ENCODE measurements at places on chromosomes 2 and 18.

- DNase-seq, result no peak
Measured at GRCh38 chr2:176193048-176193447, 4.6 kb downstream of the HOXD1 start.

DNA sequence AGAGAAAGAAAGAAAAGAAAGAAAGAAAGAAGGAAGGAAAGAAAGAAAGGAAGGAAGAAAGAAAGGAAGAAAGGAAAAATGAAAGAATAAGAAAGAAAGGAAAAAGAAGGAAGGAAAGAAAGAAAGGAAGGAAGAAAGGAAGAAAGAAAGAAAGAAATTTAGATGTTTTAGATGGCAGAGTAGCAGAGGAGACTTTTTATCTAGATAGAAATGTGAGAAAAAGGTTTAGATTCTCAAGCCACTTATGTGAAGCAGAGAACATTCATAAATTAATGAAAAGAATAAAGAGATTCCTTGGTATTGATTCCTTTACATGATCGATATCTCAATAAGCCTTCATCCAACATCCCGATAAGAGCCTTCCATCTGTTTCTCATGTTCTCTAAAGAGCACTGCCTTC is 513.5 kb downstream of the CNTNAP5 start:
- DNase-seq, result no peak

DNA sequence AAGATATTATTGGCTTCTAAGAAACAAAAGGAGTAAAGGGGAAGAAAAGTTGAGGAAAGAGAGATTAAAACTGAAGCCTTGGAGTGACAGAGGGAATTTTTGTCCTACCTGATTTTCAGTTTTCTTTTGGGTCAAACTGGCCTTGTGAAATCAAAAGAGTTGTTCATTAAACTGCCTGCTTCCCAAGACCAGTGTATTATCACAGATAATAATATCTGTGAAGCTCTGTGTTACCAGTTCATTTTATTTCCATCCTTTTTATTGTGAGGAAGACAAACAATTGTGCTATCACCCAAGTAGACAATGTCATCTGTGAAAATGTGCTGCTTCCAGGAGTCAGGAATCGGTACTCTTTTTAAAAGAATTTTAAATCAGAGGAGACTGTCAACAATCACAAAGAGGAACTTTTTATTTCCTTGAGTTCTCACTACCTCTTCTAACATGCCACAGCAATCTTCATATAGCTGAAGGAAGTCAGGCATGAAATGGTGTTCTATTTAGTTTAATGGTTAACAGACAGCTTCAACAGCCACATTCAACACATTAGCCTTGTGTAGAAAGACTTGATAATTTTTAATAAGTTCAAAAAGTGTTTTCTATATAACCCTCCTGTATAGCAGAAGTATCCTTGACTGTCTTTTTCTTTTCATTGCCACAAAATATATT is 554.8 kb downstream of the PIK3C3 start:
- DNase-seq, result no peak

DNA sequence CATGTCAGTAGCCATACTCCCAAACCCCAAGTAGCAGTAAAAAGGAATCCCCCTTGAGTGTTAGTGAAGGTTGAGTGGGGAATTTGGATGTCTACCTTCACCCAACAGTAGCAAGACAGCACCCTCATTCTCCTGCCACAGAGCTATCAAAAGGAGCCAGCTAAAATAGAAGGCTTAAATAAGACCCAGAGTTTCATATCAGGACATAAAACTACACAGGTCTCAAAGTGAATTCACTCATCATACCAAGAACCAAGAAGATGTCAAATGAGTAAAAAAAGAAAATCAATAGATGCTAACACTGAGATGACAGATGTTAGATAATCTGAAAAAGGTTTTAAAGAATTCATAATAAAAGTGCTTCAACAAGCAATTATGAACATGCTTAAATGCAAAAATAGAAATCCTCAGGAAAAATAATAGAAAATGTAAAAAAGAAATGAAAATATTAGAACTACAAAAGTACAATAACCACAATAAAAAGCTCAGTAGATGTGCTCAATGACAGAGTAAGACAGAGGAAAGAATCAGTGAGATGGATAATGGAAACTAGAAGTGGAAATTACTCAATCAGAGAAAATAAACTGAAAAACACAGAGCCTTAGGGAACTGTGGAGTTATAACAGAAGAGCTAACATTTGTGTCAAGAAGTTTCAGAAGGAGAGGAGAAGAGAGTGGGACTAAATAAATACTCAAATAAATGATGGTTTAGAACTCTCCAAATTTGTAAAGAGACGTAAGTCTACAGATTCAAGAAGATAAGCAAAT is 90.5 kb downstream of the EDAR start:
- no peak for DNase-seq

DNA sequence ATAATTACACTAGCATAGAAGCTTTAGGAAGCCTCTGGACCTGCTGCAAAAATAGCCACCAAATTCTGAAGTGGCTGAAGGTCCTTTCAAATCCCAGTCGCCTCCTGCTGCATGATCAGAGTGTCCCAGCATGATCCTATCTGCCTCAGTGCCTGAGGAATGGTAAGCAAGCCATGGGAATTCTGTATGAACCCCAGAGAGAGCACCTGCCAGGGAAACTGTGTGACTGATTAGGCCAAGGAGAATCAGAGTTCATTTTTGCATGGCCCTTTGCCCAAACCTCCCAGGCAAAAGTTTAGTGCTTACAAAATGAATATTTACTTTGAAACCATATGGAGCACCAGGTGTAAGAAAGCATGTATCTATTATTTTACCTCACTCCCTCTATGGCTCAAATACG is 221.4 kb downstream of the ARL4C start:
- DNase-seq, result no peak

DNA sequence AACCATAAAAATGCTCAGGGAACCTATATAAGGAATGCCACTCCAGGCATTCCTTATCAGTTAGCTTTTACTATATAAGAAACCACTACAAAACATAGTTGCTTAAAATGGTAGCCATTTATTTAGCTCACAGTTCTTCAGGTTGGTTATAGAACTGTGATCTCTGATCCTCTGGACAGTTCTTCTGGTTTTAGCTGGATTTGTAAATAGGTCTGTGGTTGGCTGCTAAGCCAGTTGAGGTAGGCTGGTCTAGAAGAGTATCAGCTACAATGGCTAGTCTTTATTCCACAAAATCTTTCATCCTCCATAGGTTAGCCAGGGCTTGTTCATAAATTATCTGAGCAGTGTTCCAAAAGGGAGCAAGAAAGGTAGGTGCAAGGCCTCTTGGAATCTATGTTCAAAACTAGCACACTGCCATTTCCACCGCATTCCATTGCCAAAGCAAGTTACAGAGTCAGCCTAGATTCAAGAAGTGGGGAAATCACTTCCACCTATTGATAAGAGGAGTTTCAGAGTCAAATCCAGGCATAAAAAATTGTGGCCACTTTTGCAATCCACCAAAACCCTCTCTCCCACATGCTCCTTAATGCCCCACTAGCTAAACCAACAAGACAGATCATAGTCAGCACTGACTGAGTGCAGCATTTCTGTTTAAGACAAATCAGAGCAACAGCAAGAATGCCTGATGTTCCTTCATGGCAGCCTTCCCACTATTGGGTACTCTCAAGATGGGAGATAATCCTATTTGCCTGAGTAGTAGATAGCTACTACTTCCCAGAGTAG is 146.4 kb downstream of the IRS1 start:
- no peak for DNase-seq
